ENCODE measurements at places on chromosomes 6 and 20.

- DNase-seq = no peak
These were observed 501.6 kb upstream of the MAP3K7 start for GRCh38 chr6:91088515-91088914.

- no peak for DNase-seq
These were observed 13.4 kb upstream of the SMIM8 start for GRCh38 chr6:87308970-87309369.

DNA sequence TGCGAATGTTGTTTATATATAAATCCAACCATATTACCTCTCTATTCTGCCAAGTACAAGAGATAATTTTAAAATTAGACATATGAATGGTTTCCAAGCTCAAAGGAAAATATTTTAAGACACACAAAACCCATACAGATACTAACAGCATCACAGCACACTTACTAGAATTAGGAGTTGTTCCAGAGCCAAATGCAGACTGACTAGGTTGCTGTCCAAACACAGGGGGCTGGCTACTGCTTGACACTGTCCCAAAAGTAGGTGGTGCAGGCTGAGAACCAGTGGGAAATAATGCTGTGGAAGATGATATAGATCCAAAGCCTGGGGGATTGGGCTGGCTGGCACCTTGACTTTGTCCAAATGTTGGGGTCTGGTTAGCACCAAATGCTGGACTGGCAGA lies 24.3 kb downstream of the FAM8A1 start:
- DNase-seq = no peak

GRCh38 chr6:110664933-110665332 lies 150.3 kb downstream of the CDK19 start:
- DNase-seq = no peak

GRCh38 chr6:166608774-166609173 lies 18.3 kb downstream of the RPS6KA2 start:
- peak; percentile 67 for DNase-seq

DNA sequence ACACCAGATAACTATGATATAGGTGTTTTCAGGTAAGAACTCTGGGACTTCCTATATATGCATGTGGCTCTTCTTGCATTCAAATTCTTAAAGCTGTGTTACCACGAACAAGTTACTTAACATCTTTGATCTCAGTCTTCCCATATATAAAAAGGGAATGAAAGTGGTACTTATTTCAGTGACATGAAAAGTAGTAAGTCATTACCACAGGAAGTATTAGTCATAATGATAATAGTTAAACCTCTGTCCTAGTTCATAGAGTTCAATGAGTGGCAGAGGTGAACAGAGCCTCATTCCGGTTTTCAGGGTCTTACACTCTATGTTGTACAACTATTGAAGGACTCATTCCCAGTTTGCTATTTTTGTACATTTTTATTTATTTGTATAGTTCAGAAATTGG lies 237.0 kb downstream of the NKAIN2 start:
- no peak for DNase-seq

- DNase-seq = no peak
These were observed 55.3 kb downstream of the DNAAF9 start for GRCh38 chr20:3352202-3352601.

DNA sequence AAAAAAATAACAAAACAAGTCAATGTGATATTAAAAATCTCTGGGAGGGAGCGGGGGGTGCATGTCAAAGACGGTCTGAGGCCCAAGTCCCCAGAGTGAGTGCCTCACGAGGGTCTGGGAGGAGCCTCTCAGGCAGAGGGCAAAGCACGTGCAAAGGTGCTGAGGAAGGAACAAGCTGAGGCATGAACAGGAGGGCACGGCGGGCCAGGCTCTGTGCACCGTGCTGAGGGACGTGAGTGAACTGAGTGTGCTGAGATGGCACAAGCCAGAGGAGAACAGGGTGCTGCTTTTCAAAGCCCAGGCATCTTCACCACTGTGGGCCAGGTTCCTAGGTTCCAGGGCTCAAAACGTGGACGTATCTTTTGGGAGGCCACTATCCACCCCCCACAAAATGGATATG lies 142.1 kb upstream of the PHACTR3 start:
- DNase-seq = no peak

DNA sequence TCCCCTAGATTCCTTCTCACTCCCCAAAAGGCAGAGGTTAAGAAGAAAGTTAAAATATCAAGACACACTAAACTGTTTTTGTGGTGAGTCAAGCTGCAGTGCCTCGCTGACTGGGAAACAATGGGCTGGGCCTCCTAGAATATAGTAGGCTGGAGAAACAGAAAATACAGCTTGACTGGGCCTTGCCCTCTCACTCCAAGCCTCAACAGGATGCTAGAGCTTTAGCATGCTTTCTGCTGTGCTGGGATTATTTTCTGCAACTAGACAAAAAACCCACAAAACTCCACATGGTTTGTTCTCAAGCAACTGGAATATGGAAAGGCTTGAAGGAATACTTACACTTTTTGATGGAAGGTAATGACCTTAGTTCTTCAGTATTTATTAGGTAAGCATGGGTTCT lies 27.9 kb downstream of the FOXO3 start:
- DNase-seq = no peak

DNA sequence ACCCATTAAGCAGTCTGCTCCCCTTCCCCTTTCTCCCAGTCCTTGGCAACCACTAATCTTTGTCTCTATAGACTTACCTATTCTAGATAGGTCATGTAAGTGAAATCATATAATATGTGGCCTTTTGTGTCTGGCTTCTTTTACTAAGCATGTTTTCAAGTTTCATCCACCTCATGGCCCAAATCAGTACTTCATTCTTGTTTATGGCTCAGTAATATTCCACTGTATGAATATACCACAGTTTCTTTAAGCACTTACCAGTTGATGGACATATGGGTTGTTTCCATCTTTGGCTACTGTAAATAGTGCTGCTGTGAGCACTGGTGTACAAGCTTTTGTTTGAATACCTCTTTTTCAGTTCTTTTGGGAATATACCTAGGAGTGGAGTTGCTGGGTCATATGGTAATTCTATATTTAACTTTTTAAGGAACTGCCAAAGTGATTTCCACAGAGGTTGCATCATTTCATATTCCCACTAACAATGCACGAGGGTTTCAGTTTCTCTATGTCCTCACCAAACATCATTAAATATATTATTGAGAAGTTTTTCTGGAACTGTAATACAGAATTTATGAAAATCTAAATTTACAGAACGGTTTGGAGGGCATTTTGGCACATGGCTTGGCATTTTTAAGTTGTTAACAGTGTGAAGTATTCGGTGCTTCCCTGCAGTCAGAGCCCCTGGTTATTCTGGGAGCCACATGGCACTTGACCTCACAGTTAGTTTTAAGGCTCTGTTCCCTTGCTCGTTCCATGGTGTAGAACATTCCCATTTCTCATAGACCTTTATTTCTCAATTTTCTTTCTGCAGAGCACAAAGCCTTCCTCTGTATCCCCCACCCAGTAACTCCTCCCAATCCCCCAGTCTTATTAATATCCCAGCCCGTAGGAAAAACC lies 27.0 kb upstream of the DTNBP1 start:
- DNase-seq = no peak

- no peak for DNase-seq
These were observed 37.4 kb downstream of the GNAS start for GRCh38 chr20:58889798-58890517.

DNA sequence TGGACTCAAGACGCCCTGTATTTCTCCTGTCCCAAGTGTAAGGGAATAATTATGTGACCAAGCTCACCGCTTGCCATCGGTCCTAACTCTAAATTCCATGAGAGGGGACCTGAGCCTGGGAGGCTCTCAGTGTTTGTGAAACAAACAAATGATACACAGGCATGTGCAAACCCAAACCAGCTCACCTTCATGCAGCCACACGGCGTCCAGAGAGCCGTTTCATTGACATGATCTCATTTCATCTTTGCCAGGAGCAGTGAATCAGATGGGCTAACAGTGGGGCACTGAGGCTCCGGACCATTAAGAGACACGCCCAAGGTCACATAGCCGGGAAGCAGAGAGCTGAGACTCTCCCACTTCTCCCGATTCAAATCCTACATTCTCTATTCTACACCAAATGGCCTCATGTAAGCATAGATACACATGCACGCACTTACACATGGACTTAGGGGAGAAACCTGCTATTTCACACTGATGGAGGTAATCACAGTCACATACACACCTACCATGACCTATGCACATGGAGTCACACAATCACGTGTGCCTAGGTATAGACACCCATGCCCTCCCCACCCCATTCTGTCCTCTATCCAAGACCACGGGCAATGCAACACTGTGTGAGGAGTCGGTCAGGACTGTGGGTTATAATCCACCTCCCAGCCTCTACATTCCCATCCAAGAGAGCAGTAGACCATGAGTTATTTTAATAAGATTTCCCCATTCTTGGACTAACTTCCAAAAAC lies 1.1 kb downstream of the BNIP5 start:
- no peak for DNase-seq

DNA sequence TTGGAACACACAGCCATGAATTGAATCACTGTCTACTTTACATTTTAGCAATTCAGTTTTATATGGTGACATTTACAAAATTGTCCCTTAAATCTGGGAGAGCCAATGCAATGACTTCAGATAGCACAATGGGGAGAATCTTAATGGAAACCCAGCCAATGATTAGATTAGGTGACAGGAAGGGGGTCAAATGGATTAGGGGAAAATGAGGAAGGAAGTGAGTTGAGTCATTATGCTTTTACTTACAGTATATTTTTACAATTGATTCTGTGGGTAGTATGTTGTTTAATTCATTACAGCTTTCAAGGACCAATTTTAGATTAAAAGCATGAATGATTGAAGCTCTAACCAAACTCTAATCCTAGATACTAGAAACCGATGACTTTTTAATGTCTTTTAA lies 229.8 kb downstream of the SOX4 start:
- no peak for DNase-seq

GRCh38 chr6:55892749-55893357 lies 17.5 kb upstream of the BMP5 start:
- no peak for DNase-seq

DNA sequence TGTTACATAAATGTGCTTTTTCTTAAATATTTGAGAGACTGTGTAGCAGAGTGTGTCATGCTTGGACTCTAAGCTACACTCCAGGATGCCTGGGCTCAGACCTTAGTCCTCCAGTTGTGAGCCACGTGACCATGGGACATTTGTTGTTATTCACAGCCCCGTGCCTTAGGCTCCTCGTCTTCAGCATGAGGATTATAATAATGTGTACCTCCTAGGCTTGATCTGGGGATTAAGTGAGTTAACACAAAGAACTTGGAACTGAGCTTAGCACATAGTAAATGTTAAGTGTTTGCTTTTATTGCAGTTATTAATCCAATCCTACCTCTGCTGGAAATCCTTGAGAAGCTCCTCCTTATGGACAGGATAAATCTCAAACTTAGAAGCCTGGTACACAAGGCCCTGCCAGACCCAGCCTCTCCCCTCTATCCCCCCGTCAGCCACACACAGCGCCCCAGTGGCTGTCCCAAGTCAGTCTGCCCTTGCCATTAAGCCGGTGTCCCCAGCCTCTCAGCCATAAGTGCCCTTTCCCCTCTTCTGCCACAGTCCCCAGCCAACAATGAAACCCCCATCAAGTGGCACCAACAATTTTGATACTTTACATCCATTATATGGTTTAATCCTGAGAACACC lies 177.5 kb downstream of the TMEM242 start:
- DNase-seq = no peak

DNA sequence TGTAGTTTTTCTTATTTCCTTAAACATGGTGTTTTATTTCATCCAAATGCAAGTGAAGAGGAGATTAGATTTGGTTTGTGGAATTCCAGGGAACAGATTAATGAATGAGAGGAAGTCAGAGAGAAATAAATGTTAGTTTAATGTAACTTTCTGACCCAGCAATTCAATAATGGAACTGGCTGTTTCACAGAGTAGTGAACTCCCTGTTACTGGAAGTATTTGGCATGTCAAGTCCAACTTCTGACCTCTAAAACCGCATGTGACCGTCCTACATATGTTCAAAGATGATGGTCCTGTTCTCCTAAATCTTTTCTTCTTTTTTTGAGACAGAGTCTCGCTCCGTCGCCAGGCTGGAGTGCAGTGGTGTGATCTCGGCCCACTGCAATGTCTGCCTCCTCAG lies 18.7 kb downstream of the PROCR start:
- no peak for DNase-seq

- no peak for DNase-seq
These were observed 48.4 kb upstream of the THEMIS start for GRCh38 chr6:127949251-127949650.

- no peak for DNase-seq
These were observed 396.2 kb downstream of the UTRN start for GRCh38 chr6:144681334-144681733.

- no peak for DNase-seq
These were observed 376.4 kb downstream of the HACE1 start for GRCh38 chr6:104483225-104483834.

- DNase-seq = no peak
These were observed 86.2 kb upstream of the NFATC2 start for GRCh38 chr20:51628533-51629398.

DNA sequence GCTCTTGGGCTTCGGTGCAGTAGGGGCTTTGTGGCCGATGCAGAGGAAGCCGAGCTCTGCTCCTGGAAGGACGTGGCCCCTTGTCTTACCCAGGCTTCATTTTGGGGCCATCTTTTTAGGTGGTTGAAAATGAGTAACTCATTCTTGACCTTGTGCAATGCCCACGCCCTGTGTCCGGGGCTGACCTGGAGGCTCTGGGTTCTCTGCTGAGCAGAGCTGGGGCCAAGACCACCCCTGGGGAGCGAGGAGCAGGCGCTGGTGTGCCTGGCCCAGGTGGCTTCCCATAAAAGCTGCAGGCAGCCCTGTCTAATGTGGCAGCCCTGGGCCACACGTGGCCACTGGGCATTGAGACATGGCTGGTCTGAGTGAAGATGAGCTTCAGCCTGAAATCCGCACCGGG lies 25.7 kb downstream of the NTSR1 start:
- DNase-seq = no peak

GRCh38 chr20:52534616-52535015 lies 343.0 kb upstream of the ZFP64 start:
- no peak for DNase-seq

- DNase-seq = peak; percentile 34
These were observed 65.0 kb upstream of the EEF1A1 start for GRCh38 chr6:73585566-73586415.

DNA sequence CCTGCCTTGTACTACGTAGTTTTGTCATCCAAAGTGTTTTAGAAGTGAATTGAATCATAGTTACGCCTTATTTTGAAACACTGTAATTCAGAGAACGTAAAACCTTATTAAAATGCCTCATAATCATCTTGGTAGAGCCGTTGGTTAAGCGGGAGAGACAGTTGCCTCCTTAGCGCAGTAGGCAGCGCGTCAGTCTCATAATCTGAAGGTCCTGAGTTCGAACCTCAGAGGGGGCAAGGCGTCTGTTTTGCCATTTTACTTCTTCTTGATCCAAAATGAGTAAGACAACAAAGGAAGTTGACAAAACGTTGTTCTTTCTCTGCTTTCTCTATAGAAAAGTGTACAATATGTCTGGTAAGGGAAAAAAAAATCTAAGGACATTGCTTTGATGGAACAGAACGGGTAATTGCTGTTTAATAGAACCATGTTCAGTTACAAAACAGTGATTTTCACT lies 20.7 kb upstream of the TRIM27 start:
- peak; percentile 66 for DNase-seq
